CD4-positive, alpha-beta T cell treated with Interleukin-10 for 1 hour (primary cell): ENCODE measurements at places on chromosomes 5 and 9.

DNA sequence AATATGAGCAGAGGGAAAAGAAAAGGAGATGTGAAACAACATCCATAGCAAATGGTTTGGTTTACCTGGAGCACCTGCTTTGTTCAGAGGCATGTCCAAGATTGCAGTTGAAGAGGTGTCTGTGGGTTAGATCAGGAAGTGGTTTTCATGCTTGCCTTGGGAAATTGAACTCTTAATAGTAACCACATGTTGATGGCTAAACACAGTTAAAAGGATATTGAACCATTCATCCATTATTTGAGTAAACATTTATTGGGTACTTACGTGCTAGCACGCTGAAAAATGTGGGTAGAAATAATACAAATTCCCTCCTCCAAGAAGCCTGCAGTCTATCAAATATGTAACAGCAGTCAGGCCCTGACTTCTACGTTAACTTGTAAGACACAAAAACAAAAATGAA lies 235.7 kb upstream of the TNC start:
- no peak for DNase-seq

DNA sequence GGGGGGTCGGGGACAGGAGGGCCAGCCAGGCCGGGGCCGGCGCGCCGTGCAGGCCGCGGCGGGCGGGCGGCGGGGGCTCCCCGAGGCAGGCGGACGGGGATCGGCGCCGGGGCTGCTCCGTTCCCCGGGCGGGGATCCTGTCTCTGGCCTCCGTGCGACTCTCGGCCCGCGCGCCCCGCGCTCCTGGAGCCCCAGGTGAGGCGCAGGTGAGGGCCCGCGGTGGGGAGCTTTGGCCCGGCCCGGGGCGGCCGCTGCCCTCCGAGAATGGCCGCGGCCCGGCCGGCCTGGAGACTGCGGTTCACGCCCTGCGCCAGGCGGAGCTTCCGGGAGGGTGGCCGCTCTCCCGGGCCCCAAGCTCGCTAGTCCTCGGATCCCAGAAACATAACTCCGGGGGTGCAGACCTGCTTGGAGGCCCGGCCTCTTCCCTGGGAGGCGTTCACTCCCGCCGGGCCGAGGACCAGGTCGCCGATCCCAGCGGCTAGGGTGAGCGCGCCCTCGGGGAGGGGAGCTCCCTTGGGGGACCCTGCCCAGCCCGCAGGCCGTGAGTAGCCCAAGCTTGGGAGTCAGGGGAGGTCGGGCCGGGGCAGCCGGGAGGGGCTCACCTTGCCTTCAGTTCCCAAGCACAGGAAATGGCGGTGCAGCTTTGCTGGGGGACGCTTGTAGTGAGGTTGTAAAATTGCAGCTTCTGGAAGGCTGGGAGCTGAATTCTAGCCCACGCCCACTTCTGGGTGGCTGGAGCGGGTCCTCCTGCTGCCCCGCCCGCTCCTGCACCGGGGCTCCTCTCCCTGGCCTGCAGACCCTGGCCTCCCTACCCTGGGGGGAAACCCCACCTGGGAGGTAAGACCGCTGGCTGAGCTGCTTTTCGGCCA lies 723 bp downstream of the PPP1R26 start:
- DNase-seq: no peak

GRCh38 chr5:68711293-68712200 lies 382.3 kb upstream of the SLC30A5 start:
- peak; percentile 49 for DNase-seq

DNA sequence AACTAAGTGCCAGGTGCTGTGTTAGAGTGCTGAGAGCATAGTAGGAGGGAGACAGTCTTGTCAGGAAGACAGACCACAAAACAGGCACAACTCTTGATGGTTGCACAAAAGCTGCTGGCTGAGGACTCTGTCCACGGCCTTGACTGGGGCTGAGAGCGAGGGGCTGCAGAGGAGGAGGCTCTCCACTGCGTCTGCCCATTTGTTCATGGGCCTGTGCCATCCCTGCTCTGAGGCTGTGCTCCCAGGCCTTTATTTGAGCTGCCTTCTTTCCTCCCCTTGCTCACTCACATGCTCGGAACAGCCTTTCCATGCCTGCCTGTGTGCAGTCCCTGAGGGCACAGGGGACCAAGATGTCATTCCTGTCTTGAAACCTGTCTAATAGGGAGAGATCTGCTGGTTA lies 147.8 kb downstream of the CACNA1B start:
- DNase-seq: no peak

DNA sequence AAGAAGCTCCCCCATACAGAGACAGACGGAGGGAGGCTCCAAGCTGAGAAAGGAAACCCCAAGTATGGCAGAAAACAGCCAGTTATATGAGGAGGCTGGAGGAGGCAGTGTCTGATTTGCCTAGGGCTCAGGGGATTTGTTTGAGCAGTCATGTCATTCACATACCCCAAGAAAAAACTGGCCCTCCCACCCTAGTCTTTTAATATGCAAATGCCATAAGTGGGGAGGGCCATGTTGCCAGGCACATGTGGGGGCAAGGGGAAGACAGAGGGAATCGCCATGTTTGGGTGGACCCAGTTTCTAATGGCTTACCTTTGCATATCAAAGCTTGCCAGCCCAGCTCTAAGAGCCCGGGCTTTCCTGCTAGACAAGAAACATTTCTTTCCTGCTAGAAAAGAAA lies 1163.8 kb downstream of the TAF11L14 start:
- DNase-seq: no peak

DNA sequence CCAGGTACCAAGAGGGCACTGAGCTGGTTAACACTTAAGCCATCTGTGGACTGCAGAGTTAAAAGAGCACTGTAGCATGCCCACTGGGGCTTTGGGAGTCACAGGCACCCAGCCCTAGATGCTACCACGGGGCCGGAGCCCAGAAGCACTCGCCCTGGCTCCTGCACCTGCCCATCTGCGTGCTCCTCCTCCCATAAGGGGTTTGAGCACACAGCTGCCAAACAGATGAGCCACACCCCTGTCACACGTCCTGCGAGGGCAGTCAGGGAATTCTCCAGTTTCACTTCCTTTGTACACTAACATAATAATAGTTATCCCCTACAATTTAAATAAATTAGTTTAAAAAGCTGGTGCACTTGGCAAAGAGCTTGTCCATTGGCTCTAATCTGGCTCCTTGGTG lies 4.5 kb upstream of the PCA3 start:
- no peak for DNase-seq

- DNase-seq: no peak
Measured at GRCh38 chr5:43804041-43804440, 201.1 kb downstream of the NNT start.

GRCh38 chr9:119289740-119290433 lies 79.3 kb downstream of the BRINP1 start:
- no peak for DNase-seq

- DNase-seq: no peak
Measured at GRCh38 chr5:159405611-159406031, 75.3 kb upstream of the IL12B start.

DNA sequence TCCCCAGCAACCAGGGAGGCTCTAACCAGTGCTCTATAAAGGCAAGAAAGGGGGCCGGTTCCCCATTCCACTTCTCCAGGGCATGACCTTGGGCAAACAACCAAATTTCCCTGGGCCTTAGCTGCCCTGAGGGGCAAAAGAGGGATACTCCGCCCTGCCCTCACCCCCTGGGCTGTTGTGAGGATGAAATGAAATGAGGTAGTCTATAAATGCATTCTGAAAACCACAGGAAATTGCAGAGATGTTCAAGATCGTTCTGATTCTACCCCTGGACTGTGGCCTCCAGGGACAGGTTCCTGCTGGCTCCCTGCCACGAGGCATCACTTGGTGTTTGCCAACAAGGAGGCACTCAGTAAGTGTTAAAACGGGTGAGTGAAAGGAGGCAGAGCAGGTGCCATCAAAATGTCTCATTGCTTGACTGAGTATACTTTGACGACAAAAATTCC lies 5.7 kb downstream of the RAPGEF1 start:
- peak; percentile 77 for DNase-seq

DNA sequence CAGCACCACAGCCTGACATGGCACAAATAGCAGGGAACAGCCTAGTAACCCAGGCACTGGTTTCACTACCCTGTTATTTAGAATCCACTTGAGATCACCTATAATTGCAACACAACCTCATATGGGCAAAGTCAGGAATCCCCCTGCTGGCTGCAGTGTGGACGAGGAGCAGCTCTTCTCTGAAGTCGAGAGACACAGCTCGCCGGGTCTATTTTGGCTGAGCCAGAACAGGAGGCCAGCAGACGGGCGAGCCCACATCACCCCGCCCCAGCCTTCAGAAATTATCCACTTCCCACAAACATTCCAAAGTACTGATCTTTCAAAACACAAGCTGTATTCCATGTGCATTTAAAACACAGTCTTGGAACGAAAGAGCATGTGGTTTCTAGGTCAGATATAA lies 179.0 kb downstream of the ROR2 start:
- DNase-seq: no peak

GRCh38 chr5:164012371-164012770 lies 507.0 kb downstream of the MAT2B start:
- no peak for DNase-seq

DNA sequence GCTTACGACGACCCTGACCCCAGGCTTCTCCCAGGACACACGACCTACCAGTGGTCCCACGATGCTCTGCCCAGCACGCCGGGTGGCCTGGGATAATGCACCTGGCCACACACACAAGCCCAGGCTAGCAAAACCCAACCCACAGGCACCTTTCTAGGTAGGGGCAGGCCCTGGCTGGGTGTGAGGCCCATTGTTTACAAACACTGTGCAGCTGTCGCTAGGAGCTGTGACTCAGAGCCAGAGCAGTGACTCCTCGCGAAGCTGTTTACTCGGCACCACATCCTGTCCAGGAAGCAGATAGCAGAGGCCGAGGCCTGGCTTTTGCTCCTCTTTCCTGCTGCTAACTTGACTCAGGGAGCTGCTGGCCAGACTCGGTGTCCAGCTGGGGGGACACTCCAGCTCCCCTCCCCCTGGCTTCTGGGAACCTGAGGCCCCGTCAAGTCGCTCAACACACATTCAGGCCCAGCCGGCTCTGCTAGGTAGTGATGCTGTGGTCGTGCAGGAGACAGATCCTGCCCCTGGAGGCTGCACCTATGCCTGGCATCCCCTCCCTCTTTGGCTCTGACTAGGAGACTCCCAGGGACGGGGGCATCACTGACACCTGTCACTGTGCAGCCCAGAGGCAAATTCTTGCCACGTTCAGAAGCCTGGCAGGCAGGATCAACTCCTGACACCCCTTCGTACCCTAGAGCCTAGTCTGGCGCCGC lies 12.8 kb upstream of the RALGDS start:
- peak; percentile 95 for DNase-seq

DNA sequence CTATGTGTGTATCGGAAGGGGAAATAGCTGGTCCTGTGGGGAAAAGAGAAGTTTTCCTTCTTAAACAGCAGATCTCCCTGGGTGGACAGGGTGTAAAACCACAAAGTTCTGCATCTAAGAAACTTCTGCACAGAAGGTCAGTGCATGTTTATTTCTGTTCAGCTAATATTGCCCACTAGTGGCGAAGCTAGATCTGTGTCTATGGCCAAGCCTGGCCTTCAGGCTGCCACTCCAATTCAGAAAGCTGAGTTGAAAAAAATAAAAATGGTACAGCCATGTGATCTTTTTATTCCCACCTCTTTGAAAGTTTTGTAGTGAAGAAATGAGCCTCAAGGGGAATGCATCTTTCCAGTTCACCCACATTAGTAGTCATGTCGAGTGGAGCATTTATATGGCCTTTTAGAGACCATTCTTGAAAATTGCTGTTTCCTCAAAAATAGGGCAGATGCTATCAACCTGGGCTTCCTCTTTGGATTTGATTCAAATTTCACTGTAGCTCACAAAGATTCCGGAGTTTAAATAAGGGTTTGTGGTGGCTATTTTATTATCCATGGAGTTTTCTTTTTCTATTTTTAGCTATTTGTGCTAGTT lies 488.0 kb downstream of the PRELID2 start:
- DNase-seq: no peak

DNA sequence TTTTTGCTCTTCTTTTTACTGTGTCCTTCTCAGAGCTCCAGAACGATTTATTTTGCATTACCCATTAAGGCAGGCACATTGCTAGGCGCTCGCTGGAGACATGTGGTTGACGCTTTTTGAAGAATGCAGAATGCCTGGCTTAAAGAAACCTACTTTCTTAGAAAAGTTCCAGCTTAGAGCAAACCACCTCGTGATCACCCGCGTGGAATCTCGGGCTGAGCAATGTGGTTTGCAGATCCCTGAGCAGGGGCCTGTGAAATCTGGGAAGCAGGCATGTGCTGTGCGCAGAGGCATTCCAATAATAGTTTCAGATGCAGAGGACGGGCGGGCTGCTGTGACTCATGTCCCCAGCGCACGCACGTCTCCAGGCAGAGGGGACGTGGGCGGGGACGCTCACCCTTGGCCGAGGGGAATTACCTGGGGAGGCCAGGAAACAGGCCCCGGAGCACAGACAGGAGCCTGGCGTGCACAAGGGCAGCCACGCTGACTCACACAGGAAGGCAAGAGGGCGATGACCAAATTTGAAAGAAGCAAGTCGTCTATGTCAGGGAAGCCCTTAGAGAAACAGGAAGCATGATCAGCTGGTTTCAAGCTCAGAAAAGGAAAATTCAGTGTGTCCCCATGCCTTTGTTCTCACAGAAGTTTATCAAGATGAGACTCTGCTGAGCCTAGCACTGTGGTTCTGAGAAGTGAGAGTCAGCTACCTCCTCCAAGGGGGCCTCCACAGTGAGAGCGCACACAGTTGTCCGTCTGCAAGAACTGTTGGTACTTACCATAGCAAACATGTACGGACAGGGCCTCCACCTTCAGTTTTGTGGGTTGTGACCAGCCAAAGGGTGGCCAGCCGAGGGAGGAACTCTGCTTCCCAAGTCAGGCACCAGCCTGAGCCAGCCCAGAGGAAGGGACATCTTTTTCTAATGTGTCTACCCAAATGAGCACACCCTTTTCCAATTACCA lies 218.6 kb downstream of the PIK3R1 start:
- peak; percentile 91 for DNase-seq

DNA sequence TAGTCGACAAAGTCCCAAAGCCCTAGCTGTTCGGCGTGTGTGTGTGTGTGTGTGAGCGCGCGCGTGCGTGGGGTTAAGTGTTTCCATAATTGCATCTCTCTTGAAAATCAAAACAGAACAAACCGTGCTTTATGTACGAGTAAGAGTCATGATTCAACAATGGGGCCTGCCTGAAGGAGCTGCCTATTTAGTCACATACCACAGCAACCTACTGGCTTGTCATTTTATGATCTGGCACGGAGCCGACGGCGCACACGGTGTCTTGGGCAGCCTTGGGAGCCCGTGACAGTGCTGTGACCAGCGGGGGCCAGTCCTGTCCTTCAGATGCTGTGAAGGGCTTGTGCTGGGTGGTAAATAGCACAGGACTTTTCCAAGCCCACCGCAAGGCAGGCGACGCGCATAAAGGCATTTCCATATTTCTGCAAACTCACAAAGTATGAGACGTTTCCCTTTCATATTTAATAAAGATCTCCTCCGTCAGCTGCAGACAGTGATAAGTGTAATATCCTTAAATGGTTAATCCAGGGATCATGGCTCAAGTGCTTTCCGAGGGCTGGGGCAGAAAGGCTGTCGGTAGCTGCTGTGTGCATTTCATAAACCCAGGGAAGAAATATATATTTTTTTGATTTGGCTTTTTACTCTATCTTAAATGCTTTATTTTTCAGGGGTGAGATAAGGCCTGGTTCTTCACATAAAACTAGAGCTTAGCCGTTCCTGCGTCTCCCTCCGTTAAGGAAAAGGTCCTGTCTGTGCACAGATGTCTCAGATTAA lies 270.2 kb upstream of the IRX1 start:
- DNase-seq: no peak
